ENCODE measurements at places on chromosomes 6 and 20. TPM values are rescaled to one million over a fixed set of nuclear protein-coding genes. Genes with fewer than 3 reads are reported as not detected.

- no peak for DNase-seq
Observed at GRCh38 chr6:157747370-157747769, 75.7 kb upstream of the SNX9 start.

DNA sequence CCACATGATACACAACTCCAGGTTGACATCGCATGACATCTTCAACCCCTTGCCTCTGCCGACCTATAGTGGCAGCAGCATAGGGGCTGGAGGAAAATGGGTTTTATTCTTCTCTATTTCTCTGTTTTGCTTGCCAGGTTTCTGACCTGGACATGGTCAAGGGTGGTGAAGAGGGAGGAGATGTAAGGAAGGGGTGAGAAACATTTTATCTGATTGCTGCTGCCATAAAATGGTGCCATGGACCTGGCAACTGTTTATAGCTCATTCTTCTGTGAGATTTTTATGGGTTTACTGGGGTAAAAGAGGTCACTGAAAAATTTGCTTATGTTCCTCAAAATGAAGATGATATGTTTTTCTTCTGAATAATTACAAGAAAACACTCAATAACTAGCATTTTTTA lies 266.7 kb upstream of the FOXQ1 start:
- DNase-seq: no peak

DNA sequence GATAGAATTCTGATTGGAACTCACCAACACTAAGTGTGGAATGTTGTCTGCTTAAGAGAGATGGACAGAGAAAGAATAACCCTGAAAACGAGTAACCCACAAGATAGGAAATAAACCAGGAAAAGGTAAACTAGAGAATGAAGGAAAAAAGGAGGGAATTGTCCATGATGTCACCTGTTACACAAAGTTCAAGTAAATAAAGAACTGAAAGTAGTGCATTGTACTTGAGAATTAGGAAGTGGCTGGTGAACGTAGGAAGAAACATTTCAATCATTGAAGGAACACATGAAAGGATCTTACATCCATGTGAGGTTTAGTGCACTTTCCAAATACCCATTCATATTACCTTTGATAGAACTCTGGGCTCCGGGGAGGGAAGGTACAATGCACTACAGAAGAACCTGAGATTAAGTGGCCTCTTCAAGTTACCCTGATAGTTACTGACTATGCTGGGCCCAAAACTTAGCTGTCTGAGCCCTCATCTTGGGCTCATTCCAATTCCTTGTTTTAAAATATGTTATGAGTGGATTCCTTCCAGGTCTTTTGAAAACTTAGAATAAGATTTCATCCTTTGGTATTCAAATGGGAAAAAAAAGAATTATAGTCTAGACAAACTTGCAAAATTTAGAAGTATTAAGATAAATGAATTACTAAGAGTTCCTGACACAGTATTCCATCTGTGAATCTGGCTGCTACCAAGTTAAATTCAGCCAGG lies 1.1 kb upstream of the STX7 start:
- DNase-seq: no peak

GRCh38 chr6:132021552-132022375 lies 70.6 kb upstream of the CCN2 start:
- DNase-seq: no peak

MAP7 gene
- 49.5 TPM for polyA plus RNA-seq

TMEM170B gene
- polyA plus RNA-seq: 2.5 TPM

IL20RA gene
- polyA plus RNA-seq: not detected
